ENCODE measurements at places on chromosomes 2 and 18.

- no peaks in the 10 kb centered on the region for H3K36me3 ChIP-seq
- peaks cover 27% of the 10 kb centered on the region for H3K27me3 ChIP-seq
- no peak for DNase-seq
- no peak overlapping the region for H3K4me3 ChIP-seq
- peaks cover 49% of the 10 kb centered on the region for H3K4me1 ChIP-seq
Observed at GRCh38 chr2:71457923-71458322, 4.6 kb downstream of the DYSF start.

DNA sequence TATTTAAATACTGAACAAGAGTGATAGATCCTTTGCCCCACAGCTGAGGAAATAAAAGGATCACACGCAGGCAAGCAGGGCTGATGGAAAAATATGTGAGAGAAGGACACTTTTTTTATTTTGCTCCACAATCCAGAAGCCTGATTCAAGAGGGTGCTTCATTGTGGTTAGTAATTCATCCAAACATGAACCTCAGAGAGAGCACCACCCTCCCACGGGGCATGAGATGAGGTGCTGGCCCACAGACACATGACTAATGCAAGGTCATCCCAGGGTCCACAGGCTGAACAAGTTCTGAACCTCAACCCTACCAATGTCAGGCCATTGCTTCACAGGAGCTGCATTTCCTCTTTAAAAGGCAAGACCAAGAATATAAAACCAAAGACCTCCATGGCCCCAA is 239.6 kb downstream of the MREG start:
- H3K27me3 ChIP-seq = no peaks in the 10 kb centered on the region
- no peak for DNase-seq
- H3K36me3 ChIP-seq = no peaks in the 10 kb centered on the region

DNA sequence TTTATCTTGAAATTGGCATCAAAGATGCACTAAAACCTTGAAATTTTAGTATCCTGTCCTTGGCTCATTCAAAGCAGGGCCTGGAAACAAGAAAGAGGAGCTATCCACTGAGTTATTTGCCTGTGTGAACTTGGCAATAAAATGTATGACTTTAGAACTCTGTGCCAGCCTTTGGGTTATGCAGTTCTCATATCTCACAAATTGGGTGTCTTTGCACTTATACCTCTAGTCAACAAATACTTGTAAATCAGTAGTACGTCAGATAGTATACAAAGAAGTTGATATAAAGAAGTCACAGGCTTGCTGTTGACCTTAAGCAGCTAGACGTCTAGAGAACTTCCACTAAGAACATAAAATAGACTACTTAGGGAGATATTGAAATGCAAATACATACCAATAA is 1331.9 kb downstream of the DPP10 start:
- no peak overlapping the region for H3K27ac ChIP-seq
- no peaks in the 10 kb centered on the region for H3K27me3 ChIP-seq
- H3K36me3 ChIP-seq = no peaks in the 10 kb centered on the region
- no peak overlapping the region for H3K4me3 ChIP-seq

GRCh38 chr18:48672671-48673340 is 134.0 kb downstream of the CTIF start:
- H3K27ac ChIP-seq = no peak overlapping the region
- H3K4me1 ChIP-seq = peaks cover 31% of the 10 kb centered on the region
- no peak overlapping the region for H3K4me3 ChIP-seq
- no peak for DNase-seq
- H3K36me3 ChIP-seq = peaks cover 37% of the 10 kb centered on the region

DNA sequence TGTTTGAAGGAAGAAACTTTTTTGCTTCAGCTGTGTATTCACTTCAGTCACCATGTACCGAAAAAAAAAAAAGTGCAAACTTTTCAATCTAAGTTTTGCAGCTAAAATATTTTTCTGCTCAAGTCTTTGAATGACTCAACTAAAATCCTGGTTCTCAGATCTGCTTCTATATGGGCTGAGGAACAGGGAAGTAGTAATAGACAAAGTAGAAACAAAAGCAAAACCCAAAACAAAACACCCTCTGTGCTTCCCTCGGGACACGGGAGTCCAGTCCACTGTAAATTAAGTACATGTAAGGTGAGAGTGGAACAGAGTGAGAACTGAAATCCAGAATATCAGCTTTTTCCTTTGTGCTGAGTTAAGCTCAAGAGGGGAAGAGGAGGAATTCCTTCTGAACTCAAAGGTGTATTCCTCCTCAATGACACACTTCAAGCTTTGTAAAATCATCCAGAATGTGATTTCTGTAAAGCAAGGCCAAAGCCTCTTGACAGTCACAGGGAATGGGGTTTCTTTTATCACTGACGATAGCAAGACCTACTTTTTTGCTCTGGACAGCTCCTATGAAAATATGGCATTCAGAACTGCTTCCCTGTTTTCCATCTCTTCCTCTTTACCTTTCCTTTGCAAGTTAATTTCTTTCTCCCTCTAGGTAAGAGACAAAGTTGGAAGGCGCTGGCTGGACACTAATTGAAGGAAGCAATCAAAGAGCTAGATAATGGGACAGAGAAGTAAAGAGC is 433.5 kb upstream of the MMADHC start:
- no peaks in the 10 kb centered on the region for H3K4me1 ChIP-seq
- no peak overlapping the region for H3K4me3 ChIP-seq
- H3K27ac ChIP-seq = no peak overlapping the region
- H3K27me3 ChIP-seq = no peaks in the 10 kb centered on the region
- no peak for DNase-seq
- no peaks in the 10 kb centered on the region for H3K36me3 ChIP-seq

- no peak overlapping the region for H3K27ac ChIP-seq
- no peaks in the 10 kb centered on the region for H3K36me3 ChIP-seq
- H3K4me1 ChIP-seq = no peaks in the 10 kb centered on the region
- no peak for DNase-seq
Observed at GRCh38 chr2:181829230-181829629, 62.3 kb upstream of the ITPRID2 start.

DNA sequence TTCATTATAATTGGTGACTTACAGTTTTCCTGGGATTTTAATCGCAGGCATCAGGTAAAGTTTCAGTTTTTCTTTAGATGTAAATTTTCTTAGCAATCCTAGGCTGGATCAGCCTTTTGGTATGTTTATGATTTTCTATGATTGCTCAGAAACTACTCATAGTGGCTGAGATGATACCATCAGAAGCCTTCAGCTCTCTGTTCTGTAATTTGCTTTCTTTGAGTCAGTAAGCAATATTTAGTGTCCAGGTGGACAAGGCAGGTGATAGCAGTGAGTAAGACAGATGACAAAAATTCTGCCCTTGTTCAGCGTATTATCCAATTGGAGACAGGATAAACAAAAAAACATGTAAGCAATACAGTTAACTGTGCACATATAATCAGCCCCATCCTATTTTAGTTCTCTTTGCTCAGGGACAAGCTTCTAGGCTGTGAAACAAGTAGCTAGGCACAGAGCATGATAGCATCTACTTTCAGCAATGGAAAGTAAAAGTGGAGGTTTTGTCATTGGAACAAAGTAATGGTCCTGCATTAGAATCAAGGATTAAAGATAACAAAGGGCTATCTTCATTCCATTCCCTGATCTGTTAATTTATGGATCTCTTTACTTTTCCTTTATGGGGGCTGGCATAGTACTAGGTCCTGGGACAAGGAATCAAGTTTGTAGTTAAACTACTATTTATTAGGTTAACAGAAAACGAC is 100.8 kb downstream of the EPC2 start:
- H3K4me1 ChIP-seq = no peaks in the 10 kb centered on the region
- DNase-seq = no peak
- H3K27me3 ChIP-seq = no peaks in the 10 kb centered on the region
- H3K27ac ChIP-seq = no peak overlapping the region
- H3K36me3 ChIP-seq = no peaks in the 10 kb centered on the region

DNA sequence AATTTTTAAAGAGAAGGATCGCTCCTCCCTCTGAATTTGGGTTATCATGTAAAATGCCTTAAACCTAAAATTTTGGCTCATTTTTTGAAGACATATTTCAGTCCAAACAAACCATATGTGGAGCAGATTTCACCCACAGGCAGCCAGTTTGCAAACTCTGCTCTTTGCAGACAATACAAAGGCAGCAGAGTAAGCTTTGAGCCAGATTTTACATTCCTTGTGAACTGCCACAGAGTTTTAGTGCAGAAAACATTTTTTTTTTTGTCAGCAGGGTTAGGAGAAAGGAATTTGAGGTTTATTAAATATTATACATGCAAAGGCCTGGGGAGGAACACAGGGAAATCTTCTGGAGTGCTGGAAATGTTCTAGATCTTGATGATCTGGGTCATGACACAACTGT is 171.9 kb upstream of the FN1 start:
- no peaks in the 10 kb centered on the region for H3K27me3 ChIP-seq
- H3K4me3 ChIP-seq = no peak overlapping the region
- no peak overlapping the region for H3K27ac ChIP-seq
- H3K36me3 ChIP-seq = no peaks in the 10 kb centered on the region

- H3K27ac ChIP-seq = no peak overlapping the region
- peaks cover 3% of the 10 kb centered on the region for H3K4me1 ChIP-seq
- H3K27me3 ChIP-seq = no peaks in the 10 kb centered on the region
- no peak for DNase-seq
Observed at GRCh38 chr2:43240766-43241150, 14.4 kb upstream of the ZFP36L2 start.

DNA sequence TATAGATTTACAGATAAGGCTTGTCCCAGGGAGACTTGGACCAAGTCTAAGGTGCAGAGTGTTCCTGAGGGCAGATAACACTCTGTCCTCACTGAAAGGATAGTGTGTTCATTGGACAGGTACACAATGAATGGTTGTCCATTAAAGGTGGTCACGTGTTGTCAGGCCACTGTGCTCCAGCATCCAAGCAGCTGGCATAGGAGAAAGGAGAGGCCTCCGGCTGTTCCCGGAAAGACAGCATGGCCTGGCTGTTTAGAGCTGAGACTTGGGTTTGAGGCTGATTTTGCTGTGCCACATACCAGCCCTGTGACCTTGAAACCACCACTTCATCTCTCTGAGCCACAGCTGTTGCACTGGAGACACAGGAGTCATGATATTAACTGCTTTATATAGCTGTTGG is 19.6 kb upstream of the SULT1C3 start:
- no peak for DNase-seq
- H3K4me3 ChIP-seq = no peak overlapping the region
- no peaks in the 10 kb centered on the region for H3K36me3 ChIP-seq
- H3K27me3 ChIP-seq = no peaks in the 10 kb centered on the region
- no peaks in the 10 kb centered on the region for H3K4me1 ChIP-seq

DNA sequence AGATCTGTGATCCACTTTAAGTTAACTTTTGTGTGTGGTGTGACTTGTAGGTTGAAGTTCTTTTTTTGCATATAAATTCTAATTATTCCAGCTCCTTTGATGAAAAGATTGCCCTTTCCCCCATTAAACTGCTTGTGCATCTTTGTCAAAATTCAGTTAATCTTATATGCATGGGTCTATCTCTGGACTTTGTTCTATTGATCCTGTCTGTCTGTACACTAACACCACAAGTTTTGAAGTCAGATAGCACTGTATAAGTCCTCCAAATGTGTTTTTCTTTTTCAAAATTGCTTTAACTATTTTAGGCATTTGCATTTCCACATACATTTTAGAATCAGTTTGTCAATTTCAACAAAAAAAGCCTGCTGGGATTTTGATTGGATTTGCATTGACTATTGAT is 137.6 kb downstream of the BCL11A start:
- no peak for DNase-seq
- H3K27ac ChIP-seq = no peak overlapping the region
- H3K4me3 ChIP-seq = no peak overlapping the region
- H3K27me3 ChIP-seq = no peaks in the 10 kb centered on the region
- no peaks in the 10 kb centered on the region for H3K36me3 ChIP-seq

DNA sequence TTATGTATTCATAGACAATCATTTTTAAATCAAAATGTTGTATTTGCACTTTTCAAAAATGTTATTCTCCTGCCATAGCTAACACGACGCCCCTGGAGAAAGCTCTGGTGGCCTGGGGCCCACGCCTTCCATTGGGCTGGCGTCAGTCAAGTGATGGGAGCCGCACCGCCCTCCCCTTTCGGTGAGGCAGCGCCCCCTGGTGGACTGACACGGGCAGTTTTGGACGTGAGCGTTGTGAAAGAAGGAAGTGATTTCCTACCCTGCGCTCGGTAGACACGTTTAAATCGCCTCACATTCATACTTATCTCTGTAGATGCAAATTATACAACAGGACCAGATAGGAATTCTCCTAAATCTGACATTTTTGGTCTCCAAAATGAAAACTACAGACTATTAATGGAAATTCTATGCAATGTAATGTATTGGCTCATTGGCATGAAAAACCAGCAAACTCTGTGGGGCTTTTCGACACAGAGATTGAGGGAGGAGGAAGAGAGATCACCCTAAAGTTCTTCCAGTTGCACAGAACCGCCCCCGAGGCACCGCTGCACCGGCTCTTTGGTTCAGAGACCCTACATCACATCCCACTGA is 326.2 kb upstream of the SOX11 start:
- peak; percentile 88 for DNase-seq
- H3K4me1 ChIP-seq = peaks cover 11% of the 10 kb centered on the region
- H3K27ac ChIP-seq = no peak overlapping the region
- no peaks in the 10 kb centered on the region for H3K27me3 ChIP-seq
- no peaks in the 10 kb centered on the region for H3K36me3 ChIP-seq
